ENCODE measurements at places on chromosomes 4 and X.
A peak's percentile ranks its signal among the peaks of the same experiment; 100 is the strongest.

GRCh38 chr4:177239878-177240277, 69.8 kb upstream of the NEIL3 start:
- DNase-seq: no peak

DNA sequence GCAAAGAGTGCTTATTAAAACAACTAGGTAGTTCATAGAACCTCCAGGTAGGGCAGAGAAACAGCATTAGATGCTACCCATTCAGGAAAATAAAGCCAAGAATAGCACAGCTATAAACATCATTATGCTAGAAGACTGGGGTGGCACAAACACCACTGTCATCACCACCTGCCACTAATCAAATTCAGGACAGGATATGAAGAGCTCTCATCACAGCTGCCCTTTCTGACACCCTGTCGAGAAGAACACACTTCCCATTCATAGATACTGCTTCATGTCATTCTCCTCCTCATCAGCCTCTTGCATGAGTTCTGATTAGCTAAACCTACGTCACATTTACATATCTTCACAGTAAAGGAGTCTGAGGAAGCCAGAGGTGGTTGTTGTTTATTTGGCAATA, 692.3 kb upstream of the HS3ST1 start:
- DNase-seq: no peak

- DNase-seq: no peak
Measured at GRCh38 chrX:152614791-152615190, 22.9 kb upstream of the GABRQ start.

- no peak for DNase-seq
Measured at GRCh38 chrX:141221611-141222010, 20.7 kb downstream of the SPANXC start.

DNA sequence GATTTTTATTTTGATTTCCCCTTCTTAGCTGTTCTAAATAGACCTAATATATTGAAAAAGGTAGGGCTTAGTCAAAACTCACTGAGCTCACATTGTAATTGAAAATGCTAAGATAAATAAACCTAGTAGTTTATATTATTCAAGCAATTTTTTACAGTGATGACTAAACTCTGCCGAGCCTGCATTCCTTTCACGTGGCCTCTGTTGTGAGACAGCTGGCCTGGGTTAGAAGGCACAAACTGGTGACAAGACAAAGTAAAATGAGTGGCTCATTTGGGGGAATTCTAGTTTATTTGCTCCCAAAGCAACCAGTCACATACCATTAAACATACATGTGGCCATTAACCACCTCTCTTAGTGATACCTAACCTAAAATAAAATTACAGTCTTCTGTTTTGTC, 169.4 kb upstream of the TEX13C start:
- DNase-seq: no peak

GRCh38 chrX:10159145-10159468, 2.3 kb downstream of the CLCN4 start:
- no peak for DNase-seq

- DNase-seq: no peak
Measured at GRCh38 chr4:38164346-38164745, 204.1 kb downstream of the PTTG2 start.

GRCh38 chrX:128653524-128654060, 601.4 kb upstream of the ACTRT1 start:
- DNase-seq: no peak

DNA sequence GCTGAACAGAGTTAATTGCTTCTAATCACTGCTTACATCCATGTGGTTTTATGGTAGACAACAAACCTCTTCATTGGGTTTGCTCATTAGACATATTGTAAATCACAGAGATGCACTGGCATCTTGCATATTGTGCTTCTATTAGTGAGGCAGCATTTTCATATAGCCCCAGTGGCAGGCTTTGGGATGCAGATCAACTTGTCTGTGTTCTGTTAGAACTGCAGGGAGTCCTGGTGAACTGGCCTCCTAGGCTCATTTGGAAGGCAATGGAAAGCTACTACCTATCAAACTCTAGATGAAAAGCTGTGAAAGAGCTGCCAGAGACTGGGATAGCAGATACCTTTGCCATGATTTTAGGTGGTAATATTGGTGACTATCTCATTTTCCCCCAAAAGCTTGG, 108.8 kb downstream of the NAA11 start:
- no peak for DNase-seq

GRCh38 chr4:10753856-10754402, 69.4 kb upstream of the CLNK start:
- no peak for DNase-seq

GRCh38 chr4:125838924-125839323, 524.2 kb downstream of the FAT4 start:
- no peak for DNase-seq

DNA sequence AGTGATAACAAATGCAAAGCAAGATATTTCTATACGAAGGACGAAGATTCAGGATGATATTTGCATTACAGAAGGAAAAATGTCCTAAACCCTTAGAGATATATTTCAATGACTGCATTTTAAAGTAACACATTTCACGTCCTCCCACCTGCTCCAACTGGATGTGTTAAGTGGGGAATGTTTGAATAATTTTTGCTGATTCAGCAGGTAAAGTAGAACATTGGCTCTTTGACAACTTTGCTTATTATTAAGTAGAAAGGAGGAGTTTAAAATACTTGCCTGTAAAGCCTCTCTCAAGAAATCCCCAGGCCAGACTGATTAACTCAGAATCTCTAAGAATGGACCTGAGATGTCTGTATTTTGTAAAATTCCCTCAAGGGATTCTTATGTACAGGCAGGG, 1165.2 kb upstream of the PRKX start:
- DNase-seq: no peak

- no peak for DNase-seq
Measured at GRCh38 chr4:100430451-100430850, 87.4 kb downstream of the EMCN start.

DNA sequence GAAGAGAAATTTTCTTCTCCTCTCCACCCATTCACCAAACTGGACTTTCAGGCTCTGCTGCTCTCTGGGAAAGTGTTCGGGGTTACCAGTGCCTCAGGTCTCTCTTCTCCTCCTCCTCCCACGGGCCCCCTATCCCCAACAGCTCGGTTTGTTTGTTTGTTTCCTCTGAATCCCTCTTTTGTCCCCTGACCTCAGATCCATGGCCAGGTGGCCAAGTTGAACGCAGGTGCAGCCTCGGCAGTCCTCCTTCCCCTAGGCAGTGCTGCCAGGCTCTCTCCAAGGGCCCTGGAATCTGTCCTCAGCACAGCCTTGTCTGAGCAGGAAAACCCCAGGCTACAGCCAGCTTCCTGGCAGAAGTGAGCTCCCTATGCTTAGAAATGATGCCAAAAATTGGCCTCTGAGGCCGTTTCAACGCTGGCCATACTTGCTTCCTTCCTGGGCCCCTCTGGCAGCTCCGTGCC, 60.0 kb downstream of the FHDC1 start:
- no peak for DNase-seq

DNA sequence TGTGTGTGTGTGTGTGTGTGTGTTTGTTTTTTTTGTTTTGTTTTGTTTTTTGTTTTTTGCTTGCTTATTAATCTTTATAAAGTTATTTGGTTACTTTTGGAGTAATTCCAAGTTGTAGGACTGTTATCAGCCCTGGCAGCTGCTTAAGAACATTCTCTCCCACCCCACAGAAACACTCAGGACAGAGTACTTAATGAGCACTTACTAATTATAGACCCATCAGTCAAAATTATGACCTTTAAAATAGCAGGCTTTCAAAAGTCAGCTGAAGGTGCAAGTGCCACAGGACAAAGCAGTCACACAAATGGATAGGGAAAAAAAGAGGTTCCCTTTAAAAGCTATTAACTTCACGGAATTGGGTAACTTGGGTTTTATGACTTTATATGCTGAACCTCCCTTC, 69.0 kb downstream of the BEND2 start:
- no peak for DNase-seq

GRCh38 chr4:107034091-107034995, 1.8 kb downstream of the DKK2 start:
- DNase-seq: peak; percentile 52

DNA sequence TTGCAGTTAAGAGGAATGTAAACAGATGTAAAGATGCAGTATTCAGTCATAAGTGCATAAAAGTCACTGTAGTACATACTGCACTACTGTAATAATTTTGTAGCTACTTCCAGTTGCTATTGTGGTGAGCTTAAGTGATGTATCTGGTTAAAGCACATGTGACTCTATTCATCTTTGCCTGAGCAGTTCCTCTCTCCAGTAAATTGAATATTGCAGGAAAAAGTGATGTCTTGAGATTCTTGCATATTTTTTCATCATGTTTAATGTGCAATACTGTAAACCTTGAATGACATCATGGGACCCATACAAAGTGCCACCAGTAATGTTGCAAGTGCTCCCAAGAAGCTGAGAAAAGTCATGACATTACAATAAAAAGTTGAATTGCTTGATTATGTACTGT, 9.6 kb downstream of the UBA6 start:
- no peak for DNase-seq

DNA sequence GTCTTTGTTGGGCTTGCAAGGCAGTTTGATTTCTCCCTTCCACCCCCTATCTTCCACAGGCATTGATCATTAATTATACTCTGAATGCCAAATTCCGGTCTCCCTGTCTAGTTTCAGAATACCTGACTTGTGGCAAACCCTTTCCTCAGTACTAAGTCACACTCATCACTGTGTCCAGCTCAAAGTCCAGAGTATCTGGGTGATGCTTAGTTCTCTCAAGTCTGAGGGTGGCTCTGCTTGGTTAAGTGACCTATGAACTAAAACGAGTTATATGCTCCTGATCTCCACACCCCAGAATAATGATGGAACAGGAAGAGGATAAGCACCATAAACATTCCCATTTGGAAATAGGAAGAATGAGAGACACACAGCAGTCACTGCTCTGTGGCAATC, 6.5 kb downstream of the SMIM9 start:
- DNase-seq: no peak

- no peak for DNase-seq
Measured at GRCh38 chrX:80667967-80668366, 141.7 kb downstream of the BRWD3 start.

DNA sequence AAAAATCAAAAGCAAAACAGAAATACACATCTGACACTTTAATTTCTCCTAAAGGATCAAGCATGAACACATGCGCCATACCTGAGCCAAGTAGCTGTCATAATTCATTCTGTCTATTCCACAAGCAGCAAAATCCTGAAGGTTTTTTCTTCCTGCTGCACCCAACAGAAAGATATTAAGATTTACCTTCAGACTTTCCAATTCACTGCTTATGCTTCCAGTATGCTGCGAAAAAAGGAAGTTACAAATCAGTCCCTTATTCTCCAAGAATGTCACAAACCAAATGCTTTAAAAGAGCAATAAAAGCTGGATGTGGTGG, 29.2 kb upstream of the FGFBP2 start:
- DNase-seq: no peak

DNA sequence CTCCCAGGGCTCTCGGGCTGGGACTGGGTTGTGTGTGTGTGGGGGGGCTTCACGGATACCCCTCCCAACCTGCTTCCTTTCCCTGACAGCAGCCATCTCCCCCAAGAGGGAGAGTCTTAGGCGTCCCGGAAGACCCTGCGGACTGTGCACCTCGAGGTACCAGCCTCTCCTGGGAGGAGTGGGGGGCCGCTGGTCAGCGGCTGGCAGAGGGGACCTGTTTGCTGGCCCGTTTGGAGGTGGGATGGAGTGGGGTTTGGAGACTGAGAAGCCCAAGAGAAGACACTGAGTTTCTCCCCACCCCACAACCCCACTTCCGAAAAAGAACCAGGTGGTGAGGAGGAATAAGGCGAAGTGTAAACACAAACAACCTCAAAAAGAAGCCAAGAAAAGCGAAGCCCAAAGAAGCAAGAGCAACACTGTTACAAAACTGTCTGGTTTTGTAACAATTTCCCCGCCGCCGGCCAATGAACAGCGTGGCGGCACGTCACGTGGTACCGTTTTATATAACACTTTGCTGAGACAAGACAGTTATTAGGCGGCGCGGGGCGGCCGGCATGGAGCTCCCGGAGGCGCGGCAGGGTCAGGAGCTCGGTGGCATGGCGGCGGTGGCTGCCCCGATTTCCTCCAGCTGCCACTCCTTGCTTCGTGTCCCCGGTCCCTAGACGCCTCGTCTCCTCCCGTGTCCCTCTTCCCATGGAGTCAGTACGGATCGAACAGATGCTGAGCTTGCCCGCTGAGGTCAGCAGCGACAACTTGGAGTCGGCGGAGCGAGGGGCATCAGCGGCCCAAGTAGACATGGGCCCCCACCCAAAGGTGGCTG, at the start of gene LONRF3:
Gene LONRF3 (plus strand): TSS at position 531 of the 820 bp plus-strand sequence. CDS start 163 bp downstream, at position 694.
- peak; percentile 84 for DNase-seq

DNA sequence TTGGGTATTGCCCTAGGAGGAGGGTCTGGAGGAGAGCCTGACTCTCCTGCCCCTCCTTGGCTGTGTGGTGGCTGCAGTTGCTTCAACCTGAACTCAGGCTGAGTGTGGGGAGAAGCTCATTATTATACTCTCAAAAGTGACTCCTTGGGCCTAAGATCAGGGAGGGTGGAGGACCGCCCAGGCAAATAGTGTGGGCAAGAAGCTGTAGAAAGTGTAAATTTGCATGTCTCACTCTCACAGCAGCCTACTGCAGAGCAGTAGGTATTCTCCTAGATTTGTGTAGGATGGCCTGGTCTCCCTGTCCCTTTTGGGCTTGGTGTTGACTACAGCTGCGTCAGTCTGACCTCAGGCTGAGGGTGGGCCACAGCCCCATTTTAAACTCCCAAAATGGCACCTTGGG, 156.1 kb downstream of the ZNF330 start:
- no peak for DNase-seq

GRCh38 chr4:141486375-141486997, 149.9 kb upstream of the IL15 start:
- no peak for DNase-seq

DNA sequence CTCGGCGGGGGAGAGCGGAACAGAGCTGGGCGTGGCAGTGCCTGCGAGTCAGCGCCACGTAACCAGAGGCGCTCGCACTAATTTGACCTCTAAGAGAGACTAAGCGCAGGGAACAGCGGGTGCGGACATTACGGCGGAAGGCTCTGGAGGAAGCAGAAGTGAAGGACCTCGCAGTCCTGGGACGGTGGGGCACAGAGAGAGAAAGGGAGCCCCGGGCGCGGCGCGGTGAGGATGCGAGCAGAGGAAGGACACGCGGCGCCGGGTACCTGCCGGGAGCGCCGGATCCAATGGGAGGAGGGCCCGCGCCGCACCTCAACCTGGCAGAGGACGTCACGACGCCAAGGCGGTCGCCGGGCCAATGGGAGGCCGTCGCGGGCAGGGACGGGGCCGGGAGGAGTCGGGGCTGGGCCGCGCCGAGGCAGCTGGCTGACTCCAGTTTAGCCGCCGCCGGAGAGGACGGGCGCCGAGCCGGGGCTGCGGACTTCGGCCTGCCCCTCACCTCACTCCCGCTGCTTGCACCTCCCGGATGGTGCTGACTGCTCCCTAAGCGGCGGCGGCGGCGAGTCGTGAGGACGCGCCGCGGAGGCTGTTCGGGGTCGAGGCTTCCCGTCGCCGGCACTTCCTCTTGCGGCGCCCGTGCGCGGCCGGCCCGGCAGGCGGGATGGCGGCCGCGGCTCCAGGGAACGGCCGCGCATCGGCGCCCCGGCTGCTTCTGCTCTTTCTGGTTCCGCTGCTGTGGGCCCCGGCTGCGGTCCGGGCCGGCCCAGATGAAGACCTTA, at the start of gene TMEM165:
Gene TMEM165 (plus strand): TSS at position 429 of the 779 bp plus-strand sequence. CDS start 233 bp downstream, at position 662.
- DNase-seq: peak; percentile 80
